D721Med (cell line): ENCODE measurements at places on chromosomes 6 and 20.

GRCh38 chr6:88919032-88919431 is 44.4 kb downstream of the RNGTT start:
- DNase-seq: no peak

DNA sequence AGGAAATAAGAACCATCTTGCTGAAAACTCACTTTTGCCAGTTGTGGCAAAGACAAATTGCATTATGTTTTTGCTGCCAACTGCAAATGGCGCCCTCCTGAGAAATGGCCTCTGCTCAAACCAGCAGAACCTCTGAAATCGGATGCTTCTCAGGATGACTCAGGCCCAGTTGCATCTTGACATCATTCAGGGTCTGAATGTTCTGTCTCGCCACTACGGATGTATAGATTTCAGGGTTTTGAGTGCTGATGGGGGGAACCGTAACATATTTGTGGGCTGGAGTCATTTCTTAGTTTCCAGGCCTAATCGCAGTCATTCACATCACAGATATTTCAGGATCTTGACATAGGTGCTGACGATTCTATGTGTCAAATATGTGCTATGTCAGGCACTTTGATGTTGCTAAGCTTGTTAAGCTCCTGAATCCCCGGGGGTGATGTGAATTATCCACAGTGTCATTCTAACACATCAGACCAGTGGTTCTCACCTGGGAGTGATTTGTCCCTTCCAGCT is 207.1 kb downstream of the NFATC2 start:
- DNase-seq: no peak

DNA sequence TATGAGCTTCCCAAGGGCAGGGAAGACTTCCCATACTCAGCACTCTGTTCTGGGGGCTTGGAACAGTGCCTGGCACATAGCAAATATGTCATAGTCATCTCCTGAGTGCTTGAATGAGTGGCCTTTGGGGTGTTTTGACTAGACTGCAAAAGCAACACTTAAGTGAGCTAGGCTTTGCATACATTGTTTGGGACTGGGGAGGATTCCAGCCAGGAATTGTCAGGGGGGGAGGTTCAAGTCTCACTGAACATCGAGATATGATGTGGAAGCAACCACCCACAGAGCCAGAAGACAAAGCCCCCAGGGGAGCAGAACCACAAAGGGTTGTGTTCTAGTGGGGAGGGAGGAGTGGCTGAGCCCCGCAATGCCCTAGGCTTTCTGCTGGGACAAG is 98.4 kb downstream of the SYCP2 start:
- no peak for DNase-seq

- DNase-seq: peak; percentile 80
Observed at GRCh38 chr20:62367136-62367632, at the start of gene LAMA5. Gene LAMA5 (minus strand): TSS chr20:62367312. CDS start chr20:62367245, 67 bp downstream.

DNA sequence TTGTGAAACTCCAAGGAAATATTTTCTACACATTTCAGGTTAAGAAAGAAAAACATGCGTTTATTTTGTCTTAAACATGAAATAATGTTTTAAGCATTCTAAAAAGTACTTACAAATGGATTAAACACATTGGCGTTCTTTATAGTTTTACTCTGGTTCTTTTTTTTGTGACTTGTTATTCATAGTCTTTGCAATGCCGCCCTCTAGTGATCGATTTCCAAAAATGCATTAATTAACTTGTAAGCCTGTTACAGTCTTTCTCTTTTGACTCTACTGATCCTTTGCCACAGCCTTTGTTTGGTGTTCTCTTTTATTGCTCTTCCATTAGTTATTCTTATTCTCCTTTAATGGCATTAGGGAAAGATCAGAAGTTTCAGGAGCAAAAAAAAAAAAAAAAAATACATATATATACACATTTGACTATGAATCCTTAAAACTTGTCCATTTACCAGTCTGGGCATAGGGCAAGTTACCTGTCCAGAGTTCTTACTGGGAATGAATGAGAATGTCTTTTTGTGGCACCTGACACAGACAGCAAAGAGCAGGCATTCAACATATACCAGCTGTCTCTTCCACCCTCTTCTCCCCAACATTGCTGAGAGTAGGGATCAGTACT is 59.9 kb downstream of the MACROD2 start:
- DNase-seq: no peak
